Activated naive CD4-positive, alpha-beta T cell (primary cell): ENCODE measurements at places on chromosomes 3 and 15.

- no peak for DNase-seq
Measured at GRCh38 chr3:61934505-61934871, 373.1 kb downstream of the PTPRG start.

DNA sequence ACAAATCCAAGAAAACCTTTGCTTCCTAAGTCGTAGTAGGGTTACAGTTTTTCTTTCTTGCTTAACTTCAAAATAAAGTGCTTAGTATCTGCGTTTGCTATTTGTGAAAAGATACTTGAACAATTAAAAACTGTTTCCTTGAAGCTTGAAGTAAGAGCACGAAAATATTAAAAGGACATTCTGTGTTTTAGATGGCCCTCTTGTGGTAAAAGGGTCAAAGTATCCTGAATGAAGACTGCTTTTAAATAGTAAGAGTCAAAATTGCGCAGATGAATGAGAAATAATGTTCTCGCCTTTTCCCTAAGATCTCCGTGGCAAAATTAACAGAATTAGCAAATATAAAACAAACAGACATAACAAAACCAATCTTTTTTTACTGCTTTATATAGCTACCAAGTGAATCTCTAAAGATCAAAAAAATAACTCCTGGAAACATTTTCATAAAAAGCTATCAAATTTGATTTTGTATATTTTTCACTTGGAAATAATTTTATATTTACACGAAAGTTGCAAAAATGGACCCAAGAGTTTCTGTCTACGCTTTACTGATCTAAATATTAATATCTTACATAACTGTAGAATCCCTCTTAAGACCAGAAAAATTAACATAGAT, 175.4 kb downstream of the MBNL1 start:
- DNase-seq = no peak

GRCh38 chr3:172201136-172201869, 161.9 kb downstream of the FNDC3B start:
- no peak for DNase-seq

DNA sequence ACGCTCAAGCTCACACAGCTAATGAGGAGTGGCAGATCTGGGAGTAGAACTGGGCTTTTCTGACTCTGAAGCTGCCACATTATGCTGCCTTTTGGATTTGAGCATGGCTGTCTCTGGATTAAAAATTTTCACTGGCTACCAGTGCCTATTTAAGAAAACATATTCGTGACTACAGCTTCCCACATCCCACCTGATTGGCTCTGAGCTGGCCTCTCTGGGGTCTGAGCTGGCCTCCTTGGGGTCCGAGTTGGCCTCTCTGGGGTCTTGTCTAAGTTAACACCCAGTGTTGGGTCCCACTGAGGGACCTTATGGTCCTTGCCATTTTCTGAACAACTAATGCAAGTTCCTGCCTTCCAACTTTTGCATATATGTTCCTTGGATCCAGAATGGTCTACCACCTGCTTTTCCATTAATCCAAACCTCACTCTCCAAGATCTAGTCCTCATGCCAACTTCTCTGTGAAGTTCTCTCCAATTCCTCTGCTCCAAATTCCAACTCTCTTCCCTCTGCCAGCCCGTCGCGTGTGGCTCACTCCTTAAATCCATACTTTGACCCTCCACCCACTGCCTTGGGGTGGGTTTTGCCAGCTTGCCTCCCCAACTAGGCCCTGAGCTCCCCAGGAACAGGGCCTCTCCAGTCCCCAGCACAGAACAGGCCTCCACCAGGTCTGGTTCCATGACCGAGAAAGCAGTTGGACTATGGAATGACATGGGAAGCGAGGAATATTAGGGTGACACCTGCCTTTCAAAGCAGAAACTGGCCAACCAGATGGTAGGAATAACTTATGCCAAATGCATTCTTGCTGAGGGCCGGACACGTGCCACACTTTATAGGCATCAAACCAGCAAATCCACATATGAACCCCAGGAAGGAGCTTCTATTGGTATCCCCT, 42.5 kb downstream of the ATP2B2 start:
- no peak for DNase-seq

GRCh38 chr15:76184650-76185035, 124.9 kb downstream of the TMEM266 start:
- DNase-seq = no peak

GRCh38 chr3:73332558-73332957, 271.1 kb downstream of the EBLN2 start:
- DNase-seq = no peak
